Fibroblast of upper back skin (primary cell): ENCODE measurements at places on chromosomes 5 and 9.
A peak's percentile ranks its signal among the peaks of the same experiment; 100 is the strongest.

DNA sequence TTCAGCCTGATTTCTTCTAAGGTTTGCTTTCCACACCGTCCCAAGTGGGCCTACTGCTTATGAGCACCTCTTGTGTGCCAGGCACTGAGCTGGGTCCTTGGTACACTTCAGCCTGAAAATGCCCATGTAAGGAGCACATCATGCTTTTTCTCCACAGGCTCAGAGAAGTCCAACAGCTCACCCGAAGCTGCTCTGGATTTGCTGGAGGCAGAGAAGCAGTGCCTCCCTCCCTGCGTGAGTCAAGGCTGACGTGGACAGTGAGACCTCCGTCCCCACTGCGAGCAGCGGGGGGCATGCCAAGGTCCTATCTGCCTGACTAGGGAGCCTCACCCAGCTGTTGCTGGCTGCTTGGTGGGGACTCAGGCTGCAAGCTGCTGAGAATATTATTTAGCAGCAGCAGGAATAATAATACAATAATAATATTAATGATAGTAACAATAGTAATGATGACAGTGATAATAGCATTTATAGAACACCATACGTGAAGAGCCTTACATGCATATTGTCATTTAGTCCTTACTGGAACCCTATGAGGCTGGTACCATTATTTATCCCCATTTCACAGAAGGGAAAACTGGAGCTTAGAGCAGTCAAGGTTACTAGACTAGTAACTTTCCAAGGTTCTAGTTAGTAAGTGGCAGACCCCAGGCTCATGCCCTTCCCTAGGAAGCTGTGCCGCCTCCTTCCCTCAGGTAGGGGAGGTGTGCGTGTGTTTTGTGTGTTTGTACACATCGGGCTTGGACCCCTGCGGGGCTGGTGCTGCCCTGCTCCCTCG is 194.8 kb downstream of the HSPA4 start:
- no peak for DNase-seq

DNA sequence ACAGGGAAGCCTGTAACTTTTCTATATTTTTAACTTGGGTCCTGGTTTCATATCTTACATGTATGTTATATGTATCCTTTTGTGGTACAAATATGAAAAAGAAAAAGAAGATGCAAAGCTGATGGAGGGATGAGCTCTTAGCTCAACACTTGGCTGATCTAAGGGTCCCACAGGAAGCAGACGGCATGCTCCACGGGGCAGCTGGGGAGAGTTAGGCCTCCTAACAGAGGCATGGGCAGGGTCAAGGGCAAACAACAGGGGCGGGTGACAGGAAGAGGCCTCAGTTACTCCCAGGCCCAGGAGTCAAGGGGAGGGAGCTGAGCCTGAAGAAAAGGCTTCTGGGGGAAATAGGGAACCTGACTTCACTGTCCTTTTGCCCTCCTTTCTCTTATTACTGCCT is 287.2 kb downstream of the ZSWIM6 start:
- DNase-seq, result no peak

- DNase-seq, result peak; percentile 62
Measured at GRCh38 chr5:73592551-73592950, 27.0 kb downstream of the UTP15 start.

- no peak for DNase-seq
Measured at GRCh38 chr5:133370904-133371303, 241.4 kb downstream of the FSTL4 start.

DNA sequence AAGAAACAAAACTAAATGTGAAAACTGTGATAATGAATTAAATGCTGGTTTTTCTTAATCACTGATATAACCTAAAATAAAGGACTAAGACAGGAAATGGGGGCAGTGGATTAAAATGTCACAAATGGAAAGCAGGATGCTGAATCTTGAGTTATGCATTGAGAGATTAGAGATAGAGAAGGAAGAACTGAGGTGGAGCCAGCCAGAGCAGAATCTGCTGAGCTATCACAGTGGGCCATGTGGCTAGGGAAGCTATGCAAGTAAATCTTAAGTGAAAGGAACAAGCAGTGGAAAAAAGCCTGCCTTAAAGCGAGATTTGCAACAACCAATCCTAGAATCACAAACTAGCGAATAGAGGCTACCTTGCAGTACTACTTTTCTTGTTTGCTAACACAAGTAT is 188.5 kb upstream of the RASA1 start:
- DNase-seq, result no peak

GRCh38 chr5:27381686-27382085 is 343.3 kb upstream of the CDH9 start:
- peak; percentile 2 for DNase-seq

- DNase-seq, result peak; percentile 67
Measured at GRCh38 chr9:113674436-113674835, 201.7 kb upstream of the ZNF618 start.

DNA sequence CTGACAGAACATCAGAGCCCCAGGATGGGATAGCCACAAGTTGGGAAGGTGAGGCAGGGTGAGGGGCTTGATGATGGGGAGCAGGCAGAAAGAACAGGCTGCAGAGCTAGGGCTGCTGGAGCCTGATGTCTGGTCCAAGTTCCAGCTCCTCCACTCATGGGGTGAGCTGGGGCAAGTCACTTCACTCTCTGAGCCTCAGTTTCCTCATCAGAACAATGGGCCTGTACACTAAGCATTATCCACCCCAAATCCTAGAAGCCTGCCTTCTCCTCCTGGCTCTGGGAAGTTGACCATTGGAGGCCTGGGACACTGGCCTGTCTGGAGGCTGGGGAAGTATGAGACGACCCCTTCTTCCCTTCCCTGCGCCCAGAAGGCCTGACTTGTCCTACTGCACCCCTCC is 51.8 kb upstream of the PSD2 start:
- no peak for DNase-seq

- no peak for DNase-seq
Measured at GRCh38 chr5:68644971-68645370, 429.4 kb downstream of the PIK3R1 start.

DNA sequence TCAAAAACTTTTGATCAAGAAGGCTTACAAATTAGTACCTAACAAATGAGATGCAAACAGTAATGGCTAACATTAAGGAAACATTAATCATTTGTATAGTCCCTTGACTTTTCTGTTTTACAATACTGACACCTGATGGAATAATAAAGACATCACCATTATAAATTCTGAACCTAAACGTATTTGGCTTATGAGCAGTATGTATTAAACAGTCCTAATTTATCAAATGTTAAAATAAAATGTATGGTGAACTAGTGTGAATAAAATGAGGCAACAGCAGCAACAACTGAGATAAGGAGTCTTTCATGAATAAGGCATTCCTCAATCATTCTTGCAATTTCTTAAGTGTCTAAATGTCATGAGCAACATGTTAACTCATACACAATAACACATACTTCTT is 6.0 kb downstream of the PUM3 start:
- peak; percentile 7 for DNase-seq

DNA sequence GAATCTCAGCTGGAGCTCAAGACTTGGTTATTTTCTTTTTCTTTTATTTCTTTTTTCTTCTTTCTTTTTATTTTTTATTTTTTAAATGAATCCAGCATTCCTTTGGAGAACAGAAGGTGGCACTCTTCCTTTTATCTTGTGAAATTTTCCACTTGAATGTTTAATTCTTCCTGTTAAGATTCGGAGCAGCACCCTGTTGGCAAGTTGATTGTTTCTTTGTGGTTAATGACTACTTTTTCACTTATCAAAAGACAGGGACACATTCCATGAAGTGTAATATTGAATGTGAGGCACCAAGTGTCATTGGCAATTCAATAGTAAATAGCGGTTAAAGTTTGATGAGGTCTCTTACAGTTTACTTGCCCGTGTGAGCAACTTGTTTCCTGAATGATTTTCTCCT is 240.5 kb upstream of the CHD1 start:
- DNase-seq, result no peak

DNA sequence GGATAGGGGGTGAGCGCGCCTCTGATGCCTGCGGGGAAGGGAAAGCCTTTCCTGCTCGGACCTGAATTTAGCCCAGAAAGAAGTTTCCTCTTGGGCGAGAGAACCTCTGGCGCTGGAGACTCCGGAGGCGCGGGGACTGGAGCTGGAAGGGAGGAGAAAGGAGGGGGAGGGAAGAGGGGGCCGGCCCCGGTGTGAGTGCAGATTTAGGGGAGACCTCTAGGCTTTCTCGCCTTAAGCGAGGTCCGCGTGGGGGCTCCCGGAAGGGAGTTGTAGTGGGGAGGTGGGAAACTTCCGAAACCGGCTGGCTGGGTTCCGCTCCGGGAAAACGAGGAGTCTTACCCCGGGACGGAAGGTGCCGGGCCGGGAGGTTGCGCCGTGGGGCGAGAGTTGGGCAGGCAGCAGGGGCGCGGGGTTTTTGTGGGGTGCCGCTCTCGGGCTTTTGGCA is 1.3 kb downstream of the PCSK5 start:
- DNase-seq, result peak; percentile 9

GRCh38 chr5:87368601-87369000 is 44.1 kb downstream of the CCNH start:
- no peak for DNase-seq

DNA sequence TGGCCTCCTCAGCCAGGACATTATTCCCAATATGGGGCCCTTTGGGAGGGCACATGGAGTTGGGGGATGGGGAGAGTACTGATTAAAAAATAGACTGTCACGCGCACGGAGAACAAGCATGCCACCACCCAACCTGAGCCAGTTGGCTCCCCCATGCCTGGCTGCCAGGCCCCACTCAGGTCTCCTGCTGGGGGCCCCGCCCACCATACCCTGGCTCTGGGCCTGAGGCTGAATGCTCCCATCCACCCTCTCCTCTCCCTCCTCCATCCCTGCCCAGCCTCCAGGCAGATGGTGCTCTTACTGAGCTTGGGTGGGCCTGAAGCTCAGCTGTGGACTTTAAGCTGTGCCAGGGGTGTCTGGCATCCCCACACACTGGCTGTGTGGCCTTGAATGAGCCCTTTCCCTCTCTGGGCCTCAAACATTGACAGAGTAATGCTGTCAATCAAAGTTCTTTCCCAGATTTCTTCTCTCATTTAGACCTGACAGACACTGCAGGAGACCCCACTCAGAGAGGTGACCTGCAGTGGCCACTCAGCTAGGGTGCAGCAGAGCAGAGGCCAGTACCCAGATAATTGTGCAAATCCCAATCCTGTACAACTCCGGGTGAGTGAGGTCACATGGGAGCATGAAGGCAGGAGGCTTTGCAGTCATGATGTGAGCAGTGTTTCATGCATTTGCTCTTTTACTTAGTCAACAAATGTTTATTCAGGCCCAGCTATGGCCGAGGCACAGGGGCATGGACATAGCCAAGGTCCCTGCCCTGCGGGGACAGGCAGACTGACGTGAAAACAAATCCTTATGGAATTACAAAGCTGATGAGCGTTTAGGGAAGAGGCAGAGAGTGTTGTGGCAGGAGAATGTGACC is 9.8 kb upstream of the SYNPO start:
- DNase-seq, result no peak

DNA sequence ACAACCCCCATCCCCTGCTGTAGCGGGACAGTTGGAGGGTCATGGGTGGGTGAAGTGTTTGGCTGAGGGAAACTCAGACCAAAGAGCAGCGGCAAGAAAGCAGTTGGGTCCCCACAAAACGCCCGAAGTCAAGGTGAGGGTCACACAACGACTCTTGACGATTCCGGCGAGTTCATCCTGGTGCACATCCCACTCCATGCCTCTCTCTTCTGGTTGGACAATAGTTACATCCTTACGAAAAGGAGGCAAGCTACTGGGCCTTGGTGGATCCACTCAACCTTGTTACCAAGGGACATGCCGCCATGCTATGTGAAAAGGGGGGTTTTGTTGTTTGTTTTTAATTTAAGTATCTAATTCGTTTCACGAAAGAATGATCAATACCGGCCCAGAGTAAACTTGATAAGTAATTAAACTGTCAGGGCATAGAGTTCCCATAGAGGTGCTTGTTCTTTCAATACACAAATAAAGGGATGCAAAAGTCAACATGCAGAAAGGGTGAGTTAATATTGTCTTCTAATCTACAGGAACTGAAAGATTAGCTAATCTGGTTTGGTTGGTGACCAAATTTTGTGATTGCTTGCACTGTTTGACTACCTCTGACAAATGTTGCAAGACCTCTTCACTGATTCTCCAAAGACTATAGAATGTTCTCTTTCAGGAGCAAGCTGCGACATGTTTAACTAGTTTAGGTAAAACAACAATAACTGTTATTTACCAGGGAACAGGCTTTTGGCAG is 732 bp upstream of the SMIM15 start:
- no peak for DNase-seq

GRCh38 chr9:26067608-26068007 is 389.4 kb upstream of the TUSC1 start:
- DNase-seq, result no peak

DNA sequence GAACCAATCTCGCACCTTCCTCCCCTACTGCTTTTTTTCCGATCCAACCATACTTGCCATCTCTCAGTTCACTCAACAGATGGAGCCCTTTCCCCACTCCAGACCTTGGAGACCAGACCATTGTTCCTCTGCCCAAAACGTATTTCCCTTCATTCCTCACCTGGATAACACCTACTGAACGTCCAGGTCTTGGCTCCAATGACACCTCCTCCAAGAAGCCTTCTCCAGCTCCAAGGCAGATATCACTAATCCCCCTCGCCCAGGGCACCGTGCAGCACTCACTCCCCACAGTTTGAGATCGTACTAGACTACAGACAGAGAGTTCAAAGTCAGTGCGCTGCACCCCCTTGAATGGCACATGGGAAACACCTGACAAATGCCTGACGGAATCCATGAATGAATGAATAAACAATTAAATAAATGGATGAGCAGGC is 47.1 kb upstream of the AKNA start:
- DNase-seq, result peak; percentile 40

DNA sequence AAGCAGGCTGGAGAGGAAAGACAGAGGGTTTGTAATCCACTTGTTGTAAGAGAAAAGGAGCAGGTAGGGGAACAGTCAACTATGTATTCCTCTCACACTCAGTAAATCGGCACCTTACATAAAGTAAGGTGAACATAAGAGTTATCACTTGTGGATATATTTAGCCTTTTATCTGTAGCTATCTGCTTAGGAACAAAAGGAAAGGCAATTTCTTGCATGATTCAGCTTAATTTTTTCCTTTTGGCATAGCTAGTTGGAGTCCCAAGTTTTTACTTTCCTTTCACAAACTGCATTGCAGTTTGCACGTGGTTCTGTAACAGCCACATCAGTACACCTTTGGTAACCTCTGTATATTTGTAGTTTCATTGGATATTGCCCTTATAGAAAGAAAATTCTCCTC is 250.9 kb upstream of the PIK3R1 start:
- DNase-seq, result no peak
